ENCODE measurements at places on chromosomes 4 and X. TPM values are rescaled to one million over a fixed set of nuclear protein-coding genes. Genes with fewer than 3 reads are reported as not detected.

- DNase-seq: no peak
These were observed 191.1 kb downstream of the KCTD8 start for GRCh38 chr4:44257461-44257860.

DNA sequence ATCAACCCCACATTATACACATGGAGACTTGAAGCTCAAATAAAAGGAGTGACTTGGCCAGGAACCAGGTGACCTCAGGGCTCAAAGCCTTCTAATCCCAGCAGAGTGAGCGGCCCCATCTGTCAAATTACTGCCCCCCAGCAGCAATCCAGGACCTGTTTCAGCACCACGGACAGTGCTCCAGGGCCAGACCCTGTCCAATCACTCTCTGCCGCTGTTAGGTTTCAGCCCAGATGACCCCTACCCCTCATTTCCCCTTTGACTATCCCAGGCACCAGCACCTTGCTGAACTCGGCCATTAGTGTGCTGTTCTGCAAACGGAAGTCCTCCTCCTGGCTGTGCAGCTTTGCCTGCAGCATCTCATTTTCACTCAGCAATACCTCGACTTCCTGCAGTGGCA, 5.1 kb downstream of the GRIPAP1 start:
- no peak for DNase-seq

GRCh38 chrX:115939636-115940160, 230.8 kb upstream of the AGTR2 start:
- no peak for DNase-seq

DNA sequence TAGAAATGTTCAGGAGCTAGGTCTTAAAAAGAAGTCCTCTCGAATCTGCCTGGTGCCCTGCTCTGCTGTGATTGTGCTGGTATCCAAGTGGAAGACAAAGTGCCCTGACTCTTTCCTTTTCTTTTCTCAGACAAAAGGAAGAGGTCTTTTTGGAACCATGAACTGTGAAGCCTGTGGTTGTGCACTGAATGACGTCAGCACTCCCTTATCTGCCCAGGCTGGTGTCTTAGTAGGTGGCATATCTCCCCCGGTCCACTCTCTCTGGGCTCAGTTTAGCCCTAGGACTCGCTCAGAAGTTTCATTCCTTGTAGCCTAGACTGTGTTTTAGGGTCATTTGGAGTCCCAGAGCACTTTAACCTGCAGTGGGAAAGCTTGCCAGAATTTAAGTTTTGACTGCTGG, 400.3 kb upstream of the CT83 start:
- no peak for DNase-seq

Gene NPY2R
- total RNA-seq: under 0.01 TPM

- DNase-seq: no peak
These were observed 51.2 kb downstream of the DRD5 start for GRCh38 chr4:9832640-9833039.

GRCh38 chr4:110735686-110736085, 112.8 kb upstream of the PITX2 start:
- no peak for DNase-seq

- DNase-seq: no peak
These were observed 84.8 kb downstream of the AKAP4 start for GRCh38 chrX:50115973-50116372.

Gene NR3C2
- 1.1 TPM for total RNA-seq

GRCh38 chr4:155611501-155611900, 55.1 kb upstream of the GUCY1A1 start:
- no peak for DNase-seq

GRCh38 chrX:130155564-130155963, 10.1 kb downstream of the AIFM1 start:
- no peak for DNase-seq

Gene SLC26A1
- total RNA-seq: 0.27 TPM

Gene P2RY4
- total RNA-seq: 0.81 TPM

Gene TLR6
- total RNA-seq: 4.3 TPM

DNA sequence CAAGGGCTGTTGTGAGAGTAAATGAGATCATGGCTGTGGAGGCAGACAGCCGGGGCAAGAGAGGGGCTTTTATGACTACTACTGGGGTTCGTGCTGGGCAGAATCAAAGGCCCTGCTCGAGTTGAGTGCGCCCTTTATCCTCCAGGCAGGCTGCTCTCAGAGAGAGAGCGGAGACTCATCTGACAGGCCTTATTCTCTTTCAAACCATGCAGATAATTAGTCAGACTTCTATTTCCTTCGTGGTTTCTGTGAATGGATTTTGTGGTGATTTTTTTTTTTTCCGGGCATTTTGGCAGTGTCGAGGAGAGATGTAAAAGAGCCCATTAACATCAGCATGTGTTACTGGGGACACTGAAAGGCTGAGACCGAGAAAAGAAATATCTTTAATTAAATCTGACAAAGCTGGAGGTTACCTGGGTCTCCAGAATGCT, 73.6 kb downstream of the MED28 start:
- DNase-seq: no peak

Gene INTS6L
- total RNA-seq: 11.8 TPM

Gene PDGFRA
- total RNA-seq: under 0.01 TPM

- DNase-seq: no peak
These were observed 85.3 kb downstream of the ZNF518B start for GRCh38 chr4:10371869-10372471.

- DNase-seq: no peak
These were observed 101.8 kb downstream of the ARAP2 start for GRCh38 chr4:36142504-36142903.

Data from hematopoietic multipotent progenitor cell (in vitro differentiated cells).